Coronary artery (tissue), 2 donors: ENCODE measurements at places on chromosomes 1 and 21.

GRCh38 chr1:35047188-35047858, 15.6 kb upstream of the ZMYM6 start:
- no peak for DNase-seq

- no peak for DNase-seq
Measured at GRCh38 chr1:13799502-13800283, 99.7 kb downstream of the PRDM2 start.

- no peak for DNase-seq
Measured at GRCh38 chr1:32939655-32940371, 24.8 kb downstream of the RNF19B start.

DNA sequence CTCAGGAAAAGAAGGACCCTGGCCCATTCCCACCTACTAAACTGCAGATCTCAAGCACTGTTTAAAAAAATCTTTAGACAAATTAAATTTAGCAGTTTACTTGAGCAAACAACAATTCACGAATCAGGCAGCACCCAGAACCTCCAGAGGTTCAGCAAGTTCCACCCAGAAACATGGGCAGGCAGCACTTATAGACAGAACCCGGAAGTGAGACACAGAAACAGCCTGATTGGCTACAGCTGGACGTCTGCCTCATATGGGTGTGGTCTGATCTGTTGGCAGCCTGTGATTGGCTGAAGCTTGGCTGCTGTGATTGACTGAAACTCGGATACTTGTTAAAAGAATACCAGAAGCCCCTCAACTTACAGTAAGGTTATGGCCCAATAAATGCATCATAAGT, 34.7 kb upstream of the COL6A2 start:
- no peak for DNase-seq

- DNase-seq: no peak
Measured at GRCh38 chr1:68959461-68960030, 462.7 kb upstream of the DEPDC1 start.

- DNase-seq: no peak
Measured at GRCh38 chr1:208747979-208748378, 503.8 kb upstream of the PLXNA2 start.

DNA sequence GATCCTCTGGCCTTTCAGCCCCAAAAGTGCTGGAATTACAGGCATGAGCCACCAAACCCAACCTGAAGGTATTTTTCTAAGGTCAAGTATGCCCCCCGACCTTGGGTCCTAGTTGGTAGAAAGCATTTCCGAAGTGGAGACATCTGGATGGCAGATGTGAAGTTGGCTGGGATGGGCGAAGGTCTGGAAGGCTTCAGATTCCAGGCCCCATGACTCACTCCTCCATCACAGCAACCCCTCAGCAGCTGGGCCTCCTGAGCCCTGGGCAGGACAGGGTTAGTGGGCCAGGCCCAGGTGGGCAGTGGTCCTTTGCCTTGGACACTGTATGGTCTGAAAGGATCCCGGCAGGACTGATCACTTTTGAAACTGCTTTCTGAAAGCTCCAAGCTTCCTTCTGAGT, 23.3 kb downstream of the NAV1 start:
- DNase-seq: peak; percentile 59

DNA sequence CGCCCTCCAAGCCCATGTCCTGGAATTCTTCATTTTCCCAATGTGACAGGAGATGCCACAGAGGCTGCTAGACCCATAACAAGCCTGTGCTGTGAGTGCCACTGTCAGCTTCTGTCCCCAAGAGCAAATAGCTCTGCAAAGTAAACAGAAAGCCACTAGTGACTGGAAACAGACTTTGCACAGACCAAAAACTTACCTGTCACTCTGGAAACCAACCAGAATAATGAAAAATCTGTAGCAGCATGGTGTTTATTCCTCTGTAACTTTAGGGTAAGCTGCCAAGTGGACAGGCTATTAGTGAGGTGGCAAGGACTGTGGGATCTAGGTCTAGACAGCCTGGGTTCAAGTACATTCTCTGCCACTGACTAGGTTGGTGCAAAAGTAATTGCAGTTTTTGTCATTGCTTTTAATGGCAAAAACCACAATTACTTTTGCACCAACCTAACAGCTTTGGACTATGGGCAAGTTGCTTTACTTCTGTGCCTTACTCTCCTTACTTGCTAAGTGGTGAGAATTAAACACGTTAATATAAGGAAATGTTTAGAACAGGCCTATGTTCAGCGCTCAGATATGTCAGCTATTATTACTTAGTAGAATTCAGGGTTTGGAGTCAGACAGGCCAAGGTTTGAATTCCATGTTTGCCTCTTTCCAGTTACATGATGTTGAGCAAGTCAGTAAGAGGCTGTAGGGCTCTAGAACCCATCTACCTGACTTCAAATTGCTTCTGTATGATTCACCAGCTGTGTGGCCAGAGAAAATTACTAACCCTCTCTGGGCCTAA, at the start of gene C8B:
Gene C8B (minus strand): TSS at position 100 of the 782 bp plus-strand sequence. CDS start 67 bp downstream, at position 33.
- no peak for DNase-seq

DNA sequence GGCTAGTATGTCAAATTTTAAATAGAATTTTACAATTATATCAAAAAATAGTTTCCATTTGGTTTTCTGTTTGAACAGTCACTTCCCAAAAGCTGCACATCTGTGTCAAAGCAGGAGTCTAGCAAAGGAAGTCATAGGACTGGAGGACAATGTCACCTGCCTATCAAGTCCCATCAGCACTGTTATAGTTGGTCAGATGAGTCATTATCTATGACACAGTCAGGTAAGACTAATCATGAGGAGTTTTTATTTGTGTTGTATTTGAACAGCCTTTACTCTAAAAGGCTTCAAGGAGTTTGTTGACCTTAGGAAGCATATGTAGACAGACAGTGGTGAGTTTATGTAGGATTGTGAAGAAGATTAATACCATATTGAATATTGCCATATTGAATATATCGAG, 74.2 kb upstream of the QSOX1 start:
- no peak for DNase-seq

GRCh38 chr1:225508538-225509375, 80.9 kb upstream of the LBR start:
- no peak for DNase-seq

- no peak for DNase-seq
Measured at GRCh38 chr1:27623327-27624212, 11.4 kb downstream of the FGR start.

GRCh38 chr1:185208626-185209180, 51.7 kb downstream of the SWT1 start:
- no peak for DNase-seq

DNA sequence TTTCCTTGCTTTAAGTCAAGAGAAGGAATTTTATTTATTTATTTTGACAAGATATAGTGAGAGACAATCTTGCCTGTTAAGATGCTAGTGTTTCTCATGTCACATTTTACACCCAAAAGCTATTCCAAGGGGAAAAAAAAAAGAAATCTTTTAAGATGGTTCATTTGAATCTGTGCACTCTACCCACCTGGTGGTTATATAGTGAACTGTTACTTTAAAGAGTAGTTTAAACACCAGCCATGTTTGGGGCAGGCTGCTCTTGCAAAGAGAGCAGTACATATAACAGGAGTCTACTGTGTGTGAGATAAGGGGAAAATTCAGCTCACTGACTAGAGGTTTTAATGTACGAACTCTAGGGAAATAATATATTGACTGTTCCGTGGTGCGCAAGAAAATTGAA, 3.3 kb upstream of the ELAVL4 start:
- no peak for DNase-seq
